ENCODE measurements at places on chromosomes 11 and 22.

DNA sequence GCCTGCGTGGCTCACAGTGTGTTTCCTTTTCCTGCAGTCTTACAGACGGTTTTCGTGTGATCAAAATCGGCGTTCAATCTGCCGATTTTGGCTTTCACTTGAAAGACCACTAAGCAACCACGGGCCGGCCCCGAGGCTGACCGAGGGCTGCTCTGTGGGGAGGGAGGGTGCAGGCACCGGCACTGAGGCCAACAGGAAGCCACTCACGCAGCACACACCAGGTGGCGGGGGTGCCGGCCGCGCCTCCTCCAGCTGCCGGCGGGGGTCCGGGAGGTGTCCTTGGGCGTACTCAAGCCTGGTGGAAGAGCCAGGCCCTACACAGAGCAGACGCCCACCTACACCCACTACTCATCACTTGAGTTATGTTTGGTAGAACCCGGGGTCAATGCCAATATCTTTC is 14.3 kb downstream of the TOLLIP start:
- no peak for DNase-seq

DNA sequence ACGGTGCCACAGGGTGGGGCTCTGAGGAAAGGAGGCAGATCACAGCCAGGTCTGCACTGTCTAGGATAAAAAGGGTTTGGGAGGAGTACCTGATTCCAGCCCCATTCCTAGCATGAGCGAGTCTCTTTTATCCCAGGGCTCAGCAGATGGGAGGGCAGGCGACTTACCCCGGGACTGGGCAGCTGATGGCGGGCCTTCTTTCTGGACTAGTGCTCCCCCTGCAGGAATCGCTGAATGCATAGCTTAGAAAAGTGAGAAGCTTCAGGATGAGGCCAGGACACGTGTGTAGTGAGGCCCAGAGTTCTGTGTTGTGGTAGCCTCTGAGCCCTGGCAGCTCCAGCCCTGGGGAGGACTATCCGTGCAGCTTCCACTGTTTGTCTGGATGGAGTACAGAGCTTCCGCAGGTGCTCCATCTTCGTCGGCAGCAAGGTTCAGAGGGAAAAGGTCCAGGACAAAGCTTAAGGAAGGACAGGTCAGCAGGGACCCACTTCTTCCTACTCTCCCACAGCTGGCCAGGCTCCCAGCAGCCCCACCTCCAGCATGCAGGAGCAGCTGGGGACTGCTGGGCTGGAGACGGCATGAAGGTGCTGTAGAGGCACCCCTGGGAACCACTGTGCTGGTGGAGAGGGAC is 30.4 kb downstream of the COMMD9 start:
- DNase-seq = peak; percentile 43

GRCh38 chr11:24556693-24557092 is 59.8 kb downstream of the LUZP2 start:
- DNase-seq = no peak

DNA sequence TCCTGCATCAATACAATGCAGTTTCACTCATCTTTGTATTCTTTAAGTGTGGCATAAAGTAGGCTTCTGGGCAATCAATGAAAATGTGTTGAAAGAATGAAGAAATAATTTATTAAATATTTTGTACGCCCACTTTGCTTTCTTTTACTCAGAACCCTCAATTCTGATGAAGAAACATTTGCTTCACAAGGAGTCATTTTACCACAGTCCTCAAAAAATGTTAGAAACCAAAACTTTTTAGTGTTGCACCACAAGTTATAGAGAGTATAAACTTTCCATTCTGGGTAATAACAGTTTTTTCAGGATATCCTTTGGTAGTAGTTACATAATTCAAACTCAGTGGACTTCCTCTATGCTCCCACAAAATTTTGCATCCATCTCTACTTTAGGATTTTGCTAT is 360.5 kb downstream of the DLG2 start:
- DNase-seq = no peak

- DNase-seq = no peak
These were observed 288.1 kb downstream of the ETS1 start for GRCh38 chr11:128299132-128299726.

GRCh38 chr22:36330655-36331305 is 57.0 kb downstream of the MYH9 start:
- no peak for DNase-seq

- DNase-seq = peak; percentile 75
These were observed at the start of gene P4HA3 for GRCh38 chr11:74311352-74311926. Gene P4HA3 (minus strand): TSS chr11:74311640. CDS start chr11:74311611, 29 bp downstream.

DNA sequence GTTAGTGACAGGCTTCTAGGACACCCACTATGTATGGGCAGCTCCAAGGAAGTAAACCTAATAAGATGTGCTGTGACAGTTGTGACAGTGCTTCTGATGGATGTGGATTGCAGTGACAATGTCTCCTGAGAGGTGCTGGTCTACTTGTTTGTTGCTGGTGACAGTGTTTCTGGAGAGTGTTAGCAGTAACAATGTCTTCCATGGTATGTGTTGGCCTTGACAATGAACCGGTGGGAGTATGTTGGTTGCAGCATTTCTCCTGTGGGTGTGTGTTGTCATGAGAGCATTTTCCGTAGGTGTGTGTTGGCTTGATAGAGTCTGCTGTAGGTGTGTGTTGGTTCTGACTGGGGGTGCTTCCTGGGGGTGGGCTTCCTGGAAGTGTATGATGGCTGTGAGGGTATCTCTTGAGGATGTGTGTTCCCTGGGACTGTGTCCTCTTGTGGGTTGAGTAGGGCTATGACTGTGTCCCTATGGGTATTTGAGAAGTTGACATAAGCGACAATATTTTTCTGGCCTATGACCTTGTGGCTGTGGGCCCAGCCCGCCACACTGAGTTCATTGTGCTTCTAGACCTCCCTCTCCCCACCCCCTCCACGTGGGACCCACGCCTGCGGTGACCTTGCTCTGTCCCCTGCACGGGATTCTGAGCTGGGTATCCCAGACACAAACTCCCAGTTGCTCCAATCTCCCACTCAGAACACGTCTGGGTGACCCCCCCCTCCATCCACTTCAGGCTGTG is 1.2 kb downstream of the DCHS1 start:
- no peak for DNase-seq

GRCh38 chr22:24008022-24008283 is 2.7 kb upstream of the GSTT4 start:
- DNase-seq = no peak

DNA sequence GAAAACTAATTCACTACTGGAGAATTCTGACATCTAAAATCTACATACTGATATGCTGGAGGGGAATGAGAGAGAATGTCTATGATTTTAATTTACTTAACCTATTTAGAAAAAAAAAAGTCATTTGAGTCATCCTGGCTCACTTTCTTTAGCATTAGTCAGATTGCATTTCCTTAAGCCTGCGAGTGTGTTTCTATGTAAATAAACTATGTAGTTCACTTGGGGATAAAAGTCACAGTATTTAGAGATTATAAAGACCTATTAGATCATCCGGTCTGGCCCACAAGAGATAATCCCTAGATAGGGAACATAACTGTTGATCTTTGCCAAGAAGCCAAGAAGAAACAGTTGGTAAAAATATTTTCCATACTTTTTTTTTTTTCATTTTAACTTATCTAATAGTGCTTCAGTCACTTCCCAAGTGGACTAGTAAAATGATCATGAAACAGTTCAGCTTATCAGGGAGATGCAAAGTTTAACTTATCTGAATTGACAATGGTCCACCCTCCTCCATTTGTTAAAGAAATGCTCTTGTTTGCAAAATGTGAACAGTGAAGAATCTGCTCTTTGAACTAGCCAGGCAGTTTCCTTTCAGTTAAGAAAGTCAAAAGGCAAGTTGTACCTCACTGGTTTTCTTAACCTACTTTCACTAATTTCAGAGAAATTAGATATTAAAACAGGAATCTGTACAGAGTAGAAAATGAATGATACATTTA is 21.2 kb upstream of the BLID start:
- no peak for DNase-seq

- DNase-seq = no peak
These were observed 329.5 kb downstream of the OPCML start for GRCh38 chr11:133202816-133203215.

- DNase-seq = peak; percentile 60
These were observed at the start of gene YPEL4 for GRCh38 chr11:57649826-57650738. Gene YPEL4 (minus strand): TSS chr11:57649912. CDS start chr11:57647107, 2,805 bp downstream.

GRCh38 chr11:87359401-87359800 is 321.7 kb downstream of the TMEM135 start:
- DNase-seq = no peak

DNA sequence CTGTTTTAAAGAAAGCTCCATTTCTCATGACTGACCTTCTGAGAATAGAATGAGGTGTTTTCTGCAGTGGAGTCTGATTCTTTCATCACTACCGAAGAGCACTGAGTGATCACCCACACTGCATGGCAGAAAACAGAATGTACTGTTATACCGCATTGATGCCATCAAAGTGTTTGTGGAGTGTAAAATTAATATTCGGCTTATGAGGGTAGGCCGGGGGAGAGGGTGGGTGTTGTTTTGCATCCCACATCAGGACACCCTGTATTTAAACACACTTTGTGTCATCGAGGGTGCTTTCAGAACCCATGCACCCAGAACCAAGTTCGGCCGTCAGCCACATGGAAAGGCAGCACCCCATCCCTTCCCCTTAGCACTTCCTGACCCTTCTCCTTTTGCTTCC is 41.3 kb upstream of the ETS1 start:
- DNase-seq = no peak

DNA sequence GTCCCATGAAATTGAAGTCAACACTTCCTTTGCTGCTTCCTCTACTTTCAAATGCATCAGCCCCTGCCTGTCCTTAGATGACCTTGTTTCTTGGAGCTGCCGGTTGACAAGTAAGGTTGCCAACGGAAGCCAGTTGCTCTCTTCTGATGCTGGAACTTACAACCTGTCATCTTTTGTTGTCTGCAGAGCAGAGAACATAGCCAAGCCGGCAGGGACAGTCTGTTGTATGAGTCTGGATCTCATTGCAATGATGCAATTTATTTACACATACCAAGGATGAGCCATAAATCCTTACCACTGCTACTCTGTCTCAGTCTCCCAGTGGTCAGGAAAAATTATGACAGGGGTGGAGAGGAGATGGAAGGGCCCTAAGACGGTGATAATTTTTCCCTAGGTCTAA is 151.4 kb downstream of the BLID start:
- no peak for DNase-seq

GRCh38 chr11:5597953-5598352 is 1.5 kb downstream of the TRIM6 start:
- DNase-seq = no peak

DNA sequence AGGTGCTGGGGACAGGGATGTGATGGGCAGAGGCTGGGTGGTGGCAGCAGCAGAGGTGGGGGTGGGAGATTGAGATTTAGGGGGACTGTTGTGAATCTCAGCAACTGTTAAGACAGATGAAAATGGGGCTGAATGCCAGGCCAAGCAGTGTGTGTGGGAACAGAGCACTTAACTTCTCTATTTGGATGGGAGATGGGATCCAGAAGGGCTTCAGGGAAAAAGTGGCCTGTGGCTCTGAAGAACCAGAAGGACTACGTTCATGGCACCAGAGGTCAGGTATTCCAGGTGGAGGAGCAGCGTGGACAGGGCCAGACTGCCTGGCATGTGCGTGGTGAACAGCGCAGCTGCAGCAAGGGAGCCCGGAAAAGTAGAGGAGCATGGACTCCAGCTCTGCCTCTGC is 82.6 kb upstream of the SYT13 start:
- DNase-seq = no peak

GRCh38 chr11:128464878-128465450 is 122.4 kb downstream of the ETS1 start:
- DNase-seq = no peak

DNA sequence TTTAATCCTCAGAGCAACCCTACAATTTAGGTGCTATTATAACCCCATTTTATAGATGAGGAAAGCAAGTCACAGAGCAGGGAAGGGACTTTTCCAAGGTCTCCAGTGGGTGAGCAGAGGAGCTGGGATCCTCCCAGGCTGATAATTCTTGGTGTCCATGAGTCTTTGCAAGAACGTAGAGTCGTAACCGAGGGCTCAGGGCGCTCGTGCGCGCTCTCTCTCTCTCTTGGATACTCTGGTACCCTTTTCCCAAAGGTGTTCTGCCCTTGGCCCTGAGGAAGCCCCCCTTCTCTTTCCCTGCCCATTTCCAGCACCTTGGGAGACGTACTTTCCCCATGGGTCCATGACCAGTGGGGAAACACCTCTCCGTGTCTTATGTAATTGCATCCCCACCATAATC is 5.2 kb upstream of the ZP1 start:
- DNase-seq = no peak

GRCh38 chr11:15773476-15774387 is 582.6 kb downstream of the SOX6 start:
- no peak for DNase-seq

DNA sequence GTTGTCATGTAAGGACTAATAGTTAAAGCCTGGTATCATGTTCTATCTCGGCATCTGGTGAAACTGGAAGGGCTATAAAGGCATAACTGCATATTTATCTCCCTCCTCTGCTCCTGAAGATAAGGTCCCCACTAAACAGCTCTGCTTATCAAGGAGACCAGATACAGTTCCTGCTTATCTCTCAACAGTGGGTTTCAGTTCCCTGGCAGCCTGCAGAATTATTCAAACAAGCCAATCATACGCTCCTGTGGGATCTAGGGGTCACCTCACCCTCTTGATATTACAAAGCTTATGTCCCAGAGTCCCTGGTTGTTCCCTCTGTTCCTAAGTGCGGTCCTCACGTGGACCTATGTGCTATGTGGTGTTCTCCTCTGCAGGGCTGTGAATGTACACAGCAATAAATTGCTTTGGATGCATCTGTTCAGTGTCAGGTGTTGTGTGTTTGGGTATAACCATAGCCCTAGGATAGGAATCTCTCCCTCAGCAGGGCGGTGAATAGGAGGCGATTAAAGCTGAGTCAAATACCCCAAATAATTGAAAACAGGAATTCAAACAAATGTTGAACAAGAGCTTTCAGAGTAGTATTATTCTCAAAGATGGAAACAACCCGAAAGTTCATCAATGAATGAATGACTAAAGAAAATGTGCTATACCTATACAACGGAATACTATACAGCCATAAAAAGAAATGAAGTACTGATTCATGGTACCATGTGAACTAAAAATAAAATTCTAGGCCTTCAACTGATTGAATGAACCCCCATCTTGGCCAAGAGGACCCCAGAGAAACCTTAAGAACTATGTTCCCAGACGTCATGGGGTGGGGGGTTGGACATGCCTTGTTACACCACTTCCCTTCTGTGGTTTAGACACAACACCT is 3.1 kb upstream of the OOSP4A start:
- DNase-seq = no peak

DNA sequence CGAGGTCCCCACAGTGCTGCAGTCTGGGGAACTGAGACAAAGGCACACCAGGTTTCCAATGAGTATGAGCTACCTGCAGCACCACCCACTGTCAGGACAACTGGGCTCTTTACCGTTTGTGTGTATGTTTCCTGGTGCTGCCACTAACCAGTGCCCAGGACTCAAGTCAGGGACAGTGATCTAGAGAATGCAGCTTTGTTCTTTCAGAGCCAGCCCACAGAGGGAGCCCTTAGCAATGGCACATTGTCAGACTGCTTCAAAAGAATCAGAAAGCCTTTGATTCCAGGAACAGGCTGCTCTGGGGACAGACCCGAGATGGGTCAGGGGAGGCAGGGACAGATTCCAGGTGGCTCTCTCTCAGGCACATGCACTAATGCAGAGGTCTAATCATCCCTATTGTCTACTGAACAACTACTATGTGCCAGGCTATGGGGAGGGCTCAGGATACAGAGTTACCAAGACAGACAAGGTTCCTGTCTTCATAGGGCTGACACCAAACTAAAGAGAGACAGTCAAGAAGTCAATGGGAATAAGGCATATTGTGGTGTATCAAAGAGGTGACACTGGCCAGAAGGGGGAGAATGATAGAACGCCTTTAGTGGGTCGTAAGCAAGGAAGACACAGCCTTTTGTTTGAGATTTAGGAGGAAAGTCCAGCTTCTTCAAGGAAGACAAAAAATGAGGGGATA is 103.7 kb downstream of the VPREB1 start:
- DNase-seq = no peak

GRCh38 chr11:33358150-33358831 is 101.1 kb downstream of the HIPK3 start:
- no peak for DNase-seq
